ENCODE measurements at places on chromosomes 13 and 19.

DNA sequence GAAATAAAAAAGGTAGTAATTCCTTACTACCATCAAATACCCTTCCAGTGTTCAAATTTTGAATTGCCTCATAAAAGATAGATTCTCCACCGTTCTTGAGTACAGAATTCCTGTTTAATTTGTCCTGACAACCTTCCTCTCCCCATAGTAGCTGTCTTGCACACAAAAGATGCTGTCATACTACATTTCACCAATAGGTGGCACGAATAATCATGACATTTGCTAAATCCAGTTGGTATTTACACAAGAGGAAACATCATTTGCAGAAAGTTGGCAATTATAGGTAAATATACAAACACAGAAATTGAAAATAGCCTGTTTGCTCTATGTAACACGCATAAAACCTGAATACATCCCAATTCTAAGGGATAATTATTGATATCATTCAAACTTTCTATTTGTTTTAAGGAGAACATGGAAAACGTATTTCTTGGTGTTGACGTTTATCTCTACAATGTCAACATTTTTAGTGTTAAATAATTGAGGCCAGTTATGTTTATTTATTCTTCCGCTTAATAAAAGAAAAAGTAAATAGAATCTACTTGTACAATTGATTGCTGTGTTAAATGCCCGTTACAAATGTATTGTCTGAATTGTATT, 58.3 kb upstream of the CLDN10 start:
- peak; percentile 42 for DNase-seq

DNA sequence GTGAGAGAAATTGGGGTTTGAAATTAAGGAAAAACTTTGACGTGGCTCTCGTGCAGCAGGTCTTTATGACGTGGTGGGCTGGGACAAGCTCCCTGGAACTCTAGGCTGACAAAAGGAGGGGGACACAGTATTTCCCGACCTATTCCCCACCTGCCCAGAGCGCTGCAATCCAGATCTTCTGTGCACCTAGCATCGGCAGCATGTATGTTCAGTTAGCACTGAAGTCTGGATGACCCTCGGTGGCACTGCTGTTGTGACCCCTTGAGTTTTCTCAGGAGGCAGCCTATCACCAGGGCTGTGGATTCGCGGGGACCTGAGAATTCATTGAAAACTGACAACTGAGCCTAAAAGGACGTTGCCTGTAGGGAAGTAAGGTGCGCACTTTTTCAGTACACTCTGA, 9.1 kb upstream of the ZNF536 start:
- DNase-seq, result no peak

DNA sequence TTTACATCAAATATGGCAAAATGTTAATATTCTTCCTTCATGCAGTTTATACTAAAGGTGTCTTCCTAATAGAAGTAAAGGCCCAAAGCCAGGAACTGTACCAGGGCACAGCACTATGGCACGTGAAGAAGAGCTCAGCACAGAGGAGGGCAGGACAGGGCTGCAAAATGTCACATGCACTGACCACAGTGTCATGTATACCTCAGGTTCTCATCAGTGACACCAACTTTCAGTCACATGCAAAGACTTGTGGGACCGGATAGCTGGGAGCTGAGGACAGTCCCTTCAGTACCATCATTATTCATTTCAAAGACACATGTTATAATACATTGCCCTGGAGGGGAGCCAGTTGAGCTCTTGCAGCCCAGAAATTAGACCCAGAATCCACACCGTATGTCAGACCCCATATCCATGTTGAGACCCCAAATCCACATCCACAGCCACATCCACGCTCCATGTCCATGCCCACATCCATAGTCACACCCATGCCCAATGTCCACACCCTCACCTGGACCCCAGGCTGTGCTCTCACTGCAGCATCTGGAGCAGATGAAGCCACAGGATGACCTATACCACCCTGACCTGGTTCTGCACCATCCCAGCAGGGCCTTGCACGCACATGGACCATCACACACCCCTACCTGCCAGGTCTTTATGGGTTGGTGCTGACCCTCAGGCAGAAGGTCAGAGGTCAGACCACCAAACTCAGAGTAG, 111.8 kb downstream of the TUBA3C start:
- no peak for DNase-seq

DNA sequence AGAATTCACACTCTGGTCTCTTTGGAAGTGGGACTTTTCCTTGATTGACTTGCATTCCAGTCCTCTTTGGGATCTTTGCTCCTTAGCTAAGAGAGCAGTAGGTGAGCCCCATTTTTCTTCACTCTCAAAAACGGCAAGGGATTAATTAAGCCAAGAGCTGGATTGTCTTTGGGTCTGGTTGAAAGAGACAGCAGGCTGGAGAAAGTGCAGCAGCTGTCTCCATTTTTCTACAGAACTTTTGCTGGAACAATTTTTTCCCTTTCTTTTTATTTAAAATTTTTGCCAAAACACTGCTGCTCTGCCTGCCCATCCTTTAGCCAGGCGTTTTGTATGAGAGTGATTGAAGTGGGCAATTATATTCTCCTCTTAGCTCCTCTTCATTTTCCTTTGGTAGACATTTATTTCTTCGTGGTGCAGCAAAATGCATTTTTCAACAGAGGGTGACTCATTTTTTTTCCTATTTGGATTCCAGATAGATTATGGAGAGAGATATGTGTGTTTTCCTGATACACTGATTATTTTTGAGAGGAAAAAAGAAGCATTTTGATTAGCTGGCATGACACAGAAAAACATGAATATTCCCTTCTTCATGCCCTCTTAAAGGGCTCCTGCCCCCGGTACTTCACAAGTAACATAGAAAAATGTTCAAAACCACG, 371.2 kb upstream of the NBEA start:
- DNase-seq, result no peak

DNA sequence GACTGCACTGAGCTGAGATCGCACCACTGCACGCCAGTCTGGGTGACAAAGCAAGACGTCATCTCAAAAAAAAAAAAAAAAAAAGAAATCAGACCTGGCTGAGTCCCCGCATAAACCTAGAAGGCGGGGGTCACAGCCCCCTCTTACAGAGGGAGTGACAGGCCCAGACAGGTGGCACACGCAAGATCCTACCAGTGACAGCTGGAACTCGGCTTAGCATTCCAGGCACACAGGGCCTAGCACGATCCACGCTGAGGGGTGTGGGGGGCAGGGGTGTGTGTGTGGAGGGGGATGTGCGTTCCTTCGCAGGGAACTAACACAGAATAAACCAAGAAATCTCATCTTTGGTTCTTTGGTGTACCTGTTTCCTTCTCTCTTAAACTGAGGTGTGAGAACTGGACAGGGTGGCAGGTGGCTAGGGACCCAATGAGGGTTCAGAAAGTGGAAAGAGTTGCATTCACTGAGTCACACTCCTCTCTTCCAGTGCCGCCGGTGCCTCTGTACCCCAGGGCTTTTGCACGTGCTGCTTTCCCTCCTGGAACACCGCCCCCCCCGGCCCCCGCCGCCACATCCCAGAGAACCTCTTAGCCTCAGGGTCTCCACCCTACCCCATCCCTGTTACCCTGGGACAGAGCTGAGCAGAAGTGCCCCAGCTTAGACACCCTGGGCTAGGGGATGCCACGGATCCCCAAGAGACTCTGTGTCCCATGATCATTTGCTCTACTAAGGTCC, 5.0 kb downstream of the SGTA start:
- DNase-seq, result no peak

Data from inflammatory macrophage treated with lipopolysaccharide for 1 hour (primary cell).